T follicular helper cell (primary cell): ENCODE measurements at places on chromosomes 6 and 20.

GRCh38 chr20:2114990-2115681 lies 13.5 kb downstream of the STK35 start:
- DNase-seq: no peak

DNA sequence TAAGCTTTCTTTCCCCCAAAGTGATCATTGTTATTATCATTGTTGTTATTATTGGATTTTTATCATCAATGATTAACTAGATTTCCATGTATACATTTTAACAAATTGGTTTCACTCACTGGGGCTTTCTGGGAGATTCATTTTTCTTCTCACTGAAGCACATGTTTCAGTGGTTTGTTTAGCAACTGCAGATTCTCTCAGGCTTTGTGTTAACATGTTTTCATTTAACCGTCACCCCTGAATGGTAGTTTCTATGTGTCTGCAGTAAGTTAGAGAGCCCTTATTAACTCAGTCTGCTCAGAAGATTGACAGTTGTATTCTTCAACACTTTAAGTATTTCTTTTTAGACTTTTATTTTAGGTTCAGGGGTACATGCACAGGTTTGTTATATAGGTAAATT lies 12.4 kb downstream of the ZKSCAN4 start:
- DNase-seq: no peak

- DNase-seq: no peak
Observed at GRCh38 chr6:14903176-14904038, 342.5 kb upstream of the JARID2 start.

DNA sequence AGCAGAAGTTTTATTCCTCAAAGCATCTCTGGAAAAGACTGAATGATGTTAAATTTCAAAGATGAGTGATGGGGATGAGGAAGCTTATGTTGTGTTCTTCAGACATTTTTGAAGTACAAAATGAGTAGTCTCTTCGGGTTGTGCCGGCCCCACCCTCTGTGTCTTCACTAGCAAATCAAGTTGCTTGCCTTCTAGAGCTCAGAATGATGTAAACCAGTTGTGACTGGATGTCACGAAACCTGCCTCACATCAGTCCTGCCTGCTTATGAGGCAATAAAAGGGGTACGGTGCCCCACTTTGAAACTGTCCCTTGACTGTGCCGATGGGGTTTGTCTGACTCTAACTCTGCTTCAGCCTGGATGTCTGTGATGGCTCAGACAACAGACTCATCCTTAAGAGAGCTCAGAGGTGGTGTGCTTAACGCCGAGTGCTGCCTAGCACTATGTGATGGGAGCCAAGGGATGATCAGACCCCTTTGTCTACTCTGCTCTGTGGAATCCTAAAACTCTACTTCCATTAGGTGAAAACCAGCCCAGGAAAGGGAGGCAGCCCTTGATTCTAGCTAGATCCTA lies 19.0 kb downstream of the TOMM34 start:
- no peak for DNase-seq
